ENCODE measurements at places on chromosomes 2 and 18.
A peak's percentile ranks its signal among the peaks of the same experiment; 100 is the strongest.

- DNase-seq, result no peak
These were observed 480.4 kb downstream of the PARD3B start for GRCh38 chr2:205025580-205026240.

- no peak for DNase-seq
These were observed 31.4 kb downstream of the DIS3L2 start for GRCh38 chr2:231992888-231993287.

- DNase-seq, result peak; percentile 88
These were observed 46.0 kb downstream of the LRRFIP1 start for GRCh38 chr2:237673130-237674001.

DNA sequence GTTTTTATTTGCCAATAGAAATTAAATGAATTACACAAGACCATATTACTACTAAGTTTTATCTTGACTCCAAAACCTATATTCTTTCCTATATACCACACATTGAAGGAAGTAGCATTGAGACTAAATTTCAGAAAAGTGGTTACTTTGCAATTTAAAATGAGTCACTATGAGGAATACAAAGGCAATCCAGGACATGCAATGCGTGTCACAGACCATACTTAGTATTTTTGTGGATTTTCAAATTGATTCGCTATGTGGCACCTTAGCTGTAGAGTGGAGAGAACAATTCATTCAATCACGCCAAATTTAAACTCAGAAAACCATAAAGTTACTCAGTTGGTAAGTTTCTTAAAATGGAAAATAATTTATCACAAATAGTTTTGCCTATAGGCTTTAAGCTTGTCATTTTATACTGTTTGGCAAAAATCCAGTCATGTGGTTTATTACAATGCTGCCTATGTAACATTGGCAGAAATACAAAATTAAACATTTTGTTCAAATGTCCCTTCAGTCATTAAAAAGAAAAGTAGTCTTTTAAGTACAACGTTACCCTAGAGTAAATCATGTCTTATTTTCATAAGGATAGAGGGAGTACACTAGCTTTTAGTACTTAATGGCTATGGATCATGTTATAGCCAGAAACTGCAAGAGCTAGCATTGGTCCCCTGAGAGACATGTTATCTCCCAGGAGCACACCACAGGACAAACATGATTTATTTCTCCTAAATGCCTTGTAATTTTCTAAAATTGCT lies 222.8 kb upstream of the CDH7 start:
- DNase-seq, result no peak

- no peak for DNase-seq
These were observed 194.6 kb upstream of the MEIS1 start for GRCh38 chr2:66240286-66240685.

- DNase-seq, result peak; percentile 98
These were observed 158.0 kb downstream of the NEDD4L start for GRCh38 chr18:58201733-58202730.

GRCh38 chr2:71743995-71744675 lies 290.8 kb downstream of the DYSF start:
- no peak for DNase-seq

DNA sequence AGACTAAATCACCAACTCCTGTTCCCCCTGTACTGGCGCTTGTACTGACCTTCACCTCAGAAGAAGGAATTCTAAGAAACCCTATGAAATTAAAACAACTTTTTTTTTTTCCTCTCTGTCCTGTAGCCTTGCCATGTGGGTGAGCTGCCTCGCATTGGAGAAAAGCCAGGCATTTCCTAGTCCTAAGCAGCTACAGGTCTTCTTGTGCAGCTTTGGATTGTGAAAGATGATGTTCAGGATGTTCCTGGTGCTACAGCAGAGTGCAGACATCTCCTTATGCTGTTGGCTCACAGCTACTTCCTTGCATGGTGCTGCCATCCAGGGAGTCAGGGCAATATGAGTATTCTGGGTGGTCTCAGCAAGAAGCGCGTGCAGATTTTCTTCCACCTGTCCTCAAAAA lies 11.9 kb downstream of the PIK3C3 start:
- DNase-seq, result no peak

DNA sequence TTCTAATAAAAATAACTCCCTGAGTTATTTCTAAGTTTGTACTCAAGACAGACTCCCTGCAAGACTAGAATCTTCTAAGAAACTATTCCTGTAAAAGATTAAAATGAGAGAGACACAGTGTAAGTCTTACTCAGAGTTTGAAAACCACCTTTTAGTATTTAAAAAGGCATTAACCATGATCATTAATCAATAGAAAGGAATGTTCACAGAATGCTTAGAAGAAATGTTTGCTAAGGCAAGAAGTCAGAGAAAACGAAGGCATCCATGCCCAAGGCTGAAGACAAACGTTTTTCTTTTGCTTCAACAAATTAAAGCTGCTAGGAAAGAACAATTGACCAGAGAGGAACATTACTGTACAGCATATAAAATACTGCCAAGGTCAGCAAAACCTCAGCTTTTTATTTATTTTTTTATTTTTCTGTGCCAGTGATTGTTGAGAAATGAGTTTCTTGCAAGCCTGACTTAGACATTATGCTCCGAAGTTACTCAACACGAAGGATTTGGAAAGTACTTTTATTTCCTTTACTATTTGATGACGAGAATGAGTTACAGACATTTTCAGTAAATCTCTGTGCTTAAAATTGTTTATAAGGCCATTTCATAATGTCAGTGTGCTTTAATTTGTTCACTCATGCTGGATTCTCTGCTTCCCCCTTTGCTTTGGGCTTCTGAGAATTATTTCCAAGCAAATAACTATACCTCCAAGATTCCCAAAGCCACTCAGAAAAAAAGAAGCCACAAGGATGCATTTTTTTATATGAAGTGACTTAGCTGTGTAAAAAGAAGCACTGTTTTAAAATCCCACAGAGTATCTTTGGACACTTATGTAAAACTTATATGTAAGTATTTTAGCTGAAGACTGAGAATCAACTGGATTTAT lies 20.5 kb downstream of the RND3 start:
- DNase-seq, result no peak

DNA sequence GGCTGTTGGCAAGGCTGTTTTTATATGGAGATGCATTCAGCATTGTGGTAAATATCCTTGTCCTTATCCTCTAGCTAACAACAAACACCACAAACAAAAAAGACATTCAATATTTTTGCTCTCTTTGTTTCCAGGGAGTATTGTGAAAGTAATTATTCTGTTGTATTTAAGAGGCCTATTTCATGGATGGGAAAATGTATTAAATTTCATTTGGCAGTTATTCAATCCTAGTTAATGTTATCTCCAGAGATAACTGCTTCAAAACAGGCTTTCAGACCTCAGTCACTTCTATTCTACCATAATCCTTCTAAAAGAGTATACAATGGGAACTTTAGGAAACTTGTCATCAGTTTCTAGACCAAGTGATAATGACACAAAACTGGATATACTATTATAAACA lies 280.5 kb upstream of the CCDC68 start:
- DNase-seq, result no peak

GRCh38 chr2:164871404-164871803 lies 29.8 kb upstream of the COBLL1 start:
- no peak for DNase-seq

DNA sequence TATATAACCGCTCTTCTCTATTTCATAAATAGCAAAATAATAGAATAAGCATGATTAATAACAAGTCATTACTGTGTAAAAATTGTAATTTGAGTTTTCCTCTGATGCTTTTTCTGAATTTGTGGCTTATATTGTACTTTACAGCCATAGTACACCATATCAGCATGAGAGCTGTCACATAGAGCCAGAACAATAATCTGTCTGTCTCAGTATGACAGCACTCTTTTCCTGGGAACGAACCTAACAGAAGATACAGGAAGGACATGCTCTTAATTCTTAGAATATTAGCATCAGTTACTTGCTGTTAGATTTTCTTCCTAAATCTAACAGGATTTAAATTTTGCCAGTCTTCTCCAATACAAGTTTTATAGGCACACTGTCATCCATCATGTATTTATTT lies 21.3 kb upstream of the NRXN1 start:
- DNase-seq, result no peak

- DNase-seq, result peak; percentile 54
These were observed 113.0 kb upstream of the COPS8 start for GRCh38 chr2:236972491-236973342.

DNA sequence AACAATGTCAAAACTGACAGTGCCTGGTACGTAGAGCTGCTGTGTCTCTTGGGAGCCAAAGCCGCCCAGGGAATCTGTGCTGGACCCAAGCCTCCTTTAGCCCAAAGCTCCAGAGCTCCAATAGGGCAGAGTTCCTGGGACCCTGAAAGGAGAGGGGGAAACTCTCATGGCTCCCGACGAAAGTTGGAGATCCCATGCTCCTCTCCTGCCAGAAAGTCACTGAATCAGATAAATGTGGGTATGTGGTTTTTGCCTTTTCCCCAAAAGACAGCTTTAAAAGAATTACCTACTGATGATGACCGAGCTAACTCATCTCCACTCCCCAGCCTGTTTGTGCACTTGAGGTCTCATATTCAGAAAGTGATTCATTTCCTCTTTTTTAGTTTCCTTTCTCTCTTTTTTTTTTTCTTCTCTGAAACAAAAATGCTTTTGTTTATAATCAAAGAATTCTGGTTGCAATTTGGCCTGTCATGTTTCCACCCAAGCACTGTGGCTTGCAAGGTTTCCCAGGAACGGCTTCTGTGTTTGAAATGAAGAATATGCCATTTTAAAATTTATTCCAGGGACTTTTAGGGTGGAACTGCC lies 14.1 kb upstream of the PMAIP1 start:
- DNase-seq, result no peak

DNA sequence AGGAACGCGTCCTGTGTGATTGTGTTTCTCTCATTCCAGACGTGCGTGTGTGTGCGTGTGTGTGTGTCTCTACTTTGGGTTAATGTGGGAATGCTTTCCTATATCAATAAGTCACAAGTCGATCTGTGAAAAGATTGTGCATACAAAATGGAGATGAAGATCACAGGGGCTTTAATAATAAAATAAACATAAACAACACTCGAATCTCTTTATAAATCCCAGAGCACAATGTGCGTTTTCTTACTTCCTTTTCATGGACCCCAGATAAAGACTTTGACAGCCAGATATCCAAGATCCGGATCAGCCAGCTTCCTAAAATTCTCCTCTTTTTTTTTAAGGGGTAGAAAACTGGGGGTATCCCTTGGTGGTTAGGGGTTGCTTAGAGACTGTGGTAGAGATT lies 4.7 kb downstream of the PAX8 start:
- DNase-seq, result no peak

GRCh38 chr2:171281110-171281509 lies 120.4 kb upstream of the TLK1 start:
- DNase-seq, result no peak

GRCh38 chr2:178301649-178302238 lies 107.4 kb downstream of the OSBPL6 start:
- peak; percentile 67 for DNase-seq

DNA sequence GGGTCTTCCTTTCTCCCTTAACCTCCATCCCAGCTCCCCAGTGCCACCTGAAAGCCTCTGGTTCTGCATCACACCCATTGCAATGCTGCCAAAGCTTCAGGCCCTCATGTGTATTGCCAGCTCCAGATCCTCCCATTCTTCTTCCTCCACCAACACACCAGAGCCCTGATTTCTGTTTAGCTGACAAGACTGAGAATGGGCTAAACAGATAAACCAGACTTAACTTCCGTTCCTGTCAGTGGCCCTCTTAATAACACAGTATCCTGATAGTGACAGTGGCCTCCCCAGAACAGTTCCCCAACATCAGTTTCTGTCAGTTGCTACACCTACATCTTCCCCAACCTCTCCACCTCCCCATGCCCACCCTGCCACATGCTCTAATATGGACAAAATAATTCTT lies 31.3 kb upstream of the C1D start:
- DNase-seq, result no peak

- no peak for DNase-seq
These were observed 356.6 kb downstream of the EPHA4 start for GRCh38 chr2:221215487-221215886.

DNA sequence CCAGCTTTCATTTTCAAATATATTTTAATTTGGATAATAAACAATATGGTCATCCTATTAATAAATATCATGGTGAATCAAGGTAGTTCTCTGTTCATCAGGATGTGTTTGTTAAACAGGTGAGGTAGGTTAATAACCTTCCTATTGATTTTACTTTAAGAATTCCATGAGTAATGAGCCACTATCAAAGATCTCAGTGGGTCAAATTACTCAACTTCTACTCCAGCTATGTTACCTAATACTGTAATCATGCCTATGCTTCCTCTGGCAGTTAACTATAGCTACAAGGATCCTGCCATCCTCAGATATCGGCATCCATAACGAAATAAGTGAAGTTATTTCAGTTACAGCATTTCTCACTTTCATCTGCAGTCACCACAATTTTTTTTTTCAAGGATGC lies 289.6 kb upstream of the SLC8A1 start:
- no peak for DNase-seq

DNA sequence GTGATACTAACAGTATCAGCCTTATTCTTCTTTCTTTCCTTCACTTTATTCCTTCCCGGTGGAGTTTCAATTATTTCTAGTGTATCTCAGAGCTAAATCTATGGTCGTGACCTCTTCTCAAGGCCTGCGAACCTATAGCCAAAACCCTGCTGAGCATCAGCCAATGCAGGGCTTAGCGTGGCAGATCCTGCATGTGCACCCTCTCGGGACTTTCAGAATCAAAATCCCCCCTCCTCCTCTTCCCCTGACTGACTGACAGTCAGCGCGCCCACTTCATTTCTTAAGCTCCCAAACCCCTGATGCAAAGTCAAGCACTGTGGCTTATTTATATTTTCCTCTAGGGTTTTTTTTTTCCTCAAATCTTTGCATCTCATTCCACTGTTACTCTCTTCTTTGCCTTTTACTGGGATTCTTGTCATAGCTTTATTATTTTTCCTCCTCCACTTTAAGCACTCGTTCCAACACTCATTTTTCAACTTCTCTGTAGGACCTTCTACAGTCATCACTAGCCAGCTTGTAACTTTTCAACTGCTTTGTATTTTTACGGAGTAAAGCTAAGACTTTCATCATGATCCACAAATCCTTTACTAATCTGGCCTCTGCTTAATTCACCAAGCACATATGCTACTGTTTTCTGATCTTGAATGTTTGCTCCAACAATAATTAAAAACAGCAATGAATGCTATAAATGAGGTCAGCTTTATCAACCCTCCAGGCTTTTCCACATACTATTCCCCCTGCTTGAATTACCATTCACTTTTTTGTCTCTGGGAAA lies 896.5 kb upstream of the PIK3C3 start:
- DNase-seq, result no peak

GRCh38 chr18:5155218-5155906 lies 41.7 kb downstream of the AKAIN1 start:
- DNase-seq, result no peak

GRCh38 chr2:239141021-239141760 lies 259.6 kb downstream of the HDAC4 start:
- DNase-seq, result no peak

DNA sequence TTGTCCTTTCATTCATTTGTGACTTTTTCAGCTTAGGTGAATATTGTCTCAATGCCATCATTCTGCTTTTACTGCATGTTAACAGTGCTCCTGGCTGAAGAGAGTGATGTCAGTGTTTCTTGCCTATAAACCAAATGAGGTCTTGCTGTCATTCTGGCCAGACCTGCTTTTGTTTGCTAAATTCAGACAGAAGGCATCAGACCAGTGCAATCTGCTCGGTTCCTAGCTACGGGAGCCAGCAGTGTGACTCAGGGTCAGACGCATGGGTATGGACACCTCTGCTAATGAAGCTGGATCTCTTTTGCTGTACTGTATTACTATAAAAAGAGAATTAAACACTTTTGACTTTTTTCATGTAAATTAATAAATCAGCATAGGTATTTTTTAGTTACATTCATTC lies 178.9 kb downstream of the TMEM182 start:
- no peak for DNase-seq
